Activated CD4-positive, alpha-beta memory T cell treated with anti-CD3 and anti-CD28 coated beads, Interleukin-2, amount 10 ng/mL, durations not matched to agents 7 days and 5 days (primary cell): ENCODE measurements at places on chromosomes 11 and 22. TPM values are rescaled to one million over a fixed set of nuclear protein-coding genes. Genes with fewer than 3 reads are reported as not detected.

DNA sequence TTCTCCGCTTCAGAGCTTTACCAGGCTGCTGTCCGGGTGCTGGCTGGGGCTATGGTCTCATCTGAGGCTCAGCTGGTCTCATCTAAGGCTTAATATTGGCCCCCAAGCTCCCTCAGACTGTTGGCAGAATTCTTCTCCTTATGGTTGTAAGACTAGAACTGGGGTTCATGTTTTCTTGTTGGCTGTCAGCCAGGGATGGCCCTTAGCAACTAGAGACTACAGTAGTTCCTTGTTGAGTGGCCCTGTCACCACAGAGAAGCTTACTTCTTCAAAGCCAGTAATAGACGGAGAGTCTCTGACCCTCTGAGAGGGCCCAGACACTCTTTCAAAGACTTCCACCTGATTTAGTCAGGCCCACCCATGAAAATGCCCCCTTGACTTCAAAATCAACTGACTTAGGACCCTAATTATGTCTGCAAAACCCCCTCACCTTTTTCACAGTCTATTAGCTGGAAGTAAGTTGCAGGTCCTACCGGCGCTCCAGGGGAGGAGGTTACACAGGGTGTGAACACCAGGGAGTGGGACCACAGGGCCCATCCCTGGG is 24.2 kb upstream of the TREH start:
- no peak for DNase-seq

DNA sequence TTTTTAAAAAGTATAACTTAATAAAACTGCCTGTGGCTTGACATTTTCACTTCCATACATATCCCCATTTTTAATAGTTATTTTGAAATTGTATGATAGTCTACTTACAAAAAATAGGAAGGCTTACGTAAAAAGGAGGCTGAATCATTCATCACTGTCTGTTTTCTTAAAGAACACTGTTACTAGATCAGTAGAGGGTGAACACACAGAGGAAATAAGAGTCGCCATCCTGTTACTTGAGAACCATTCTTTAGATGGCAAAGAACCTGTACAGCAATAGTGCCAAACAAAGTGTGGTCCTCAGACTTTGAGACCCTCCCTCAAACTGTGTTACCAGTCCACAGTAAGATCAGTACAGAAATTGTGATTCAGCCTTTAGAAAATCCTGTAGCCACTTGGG is 180.7 kb downstream of the PGR start:
- DNase-seq = no peak

DNA sequence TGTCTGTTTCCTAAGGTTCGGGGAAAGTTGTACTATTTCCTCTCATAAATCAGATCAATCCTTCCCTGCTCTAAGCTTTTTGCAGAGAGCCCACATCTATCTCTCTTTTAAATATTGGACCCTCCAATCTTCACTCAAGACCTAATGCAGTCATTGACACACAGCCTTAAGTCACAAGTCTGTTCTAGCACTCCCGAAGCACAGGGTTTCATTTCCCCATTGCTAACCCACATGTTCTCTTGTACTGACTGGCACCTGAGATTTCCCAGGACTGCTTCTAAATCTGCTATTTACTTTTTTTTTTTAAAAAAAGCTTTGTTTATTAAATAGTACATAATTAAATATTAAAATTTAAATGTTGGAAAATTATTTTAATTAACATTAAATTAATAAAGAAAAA is 674.7 kb downstream of the TBC1D22A start:
- no peak for DNase-seq

GRCh38 chr11:94144216-94144615 is 15.6 kb downstream of the PANX1 start:
- no peak for DNase-seq

DNA sequence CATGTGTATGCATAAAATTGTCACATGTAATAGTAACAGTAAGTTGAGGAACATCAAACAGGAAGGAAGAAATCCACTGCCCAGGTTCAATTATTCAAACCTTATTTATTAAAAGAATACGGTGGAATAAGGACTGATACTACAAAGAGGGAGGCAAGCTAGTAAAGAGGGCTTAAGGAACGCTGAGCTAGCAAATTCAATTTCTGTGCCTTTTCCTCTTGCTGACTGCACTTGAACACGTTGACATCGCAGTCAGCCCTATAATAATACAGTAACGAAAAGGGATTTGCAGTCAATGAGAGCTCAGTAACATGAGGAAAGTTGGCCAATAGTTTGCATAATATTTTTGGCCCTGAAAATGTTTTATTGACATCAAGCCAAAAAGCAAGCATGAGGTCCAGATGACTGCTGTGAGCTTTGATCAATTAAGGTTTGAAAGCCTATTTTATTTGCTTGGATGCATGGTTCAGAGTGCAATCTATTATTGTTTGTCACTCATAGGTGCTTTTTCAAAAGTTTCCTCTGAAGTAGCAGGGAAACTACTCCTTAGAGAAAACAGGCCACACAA is 861.8 kb downstream of the LRRC4C start:
- no peak for DNase-seq

PPFIBP2 gene
- 21.9 TPM for total RNA-seq

KCNQ1 gene
- 15.0 TPM for total RNA-seq
